ENCODE measurements at places on chromosomes 12 and 14. TPM values are rescaled to one million over a fixed set of nuclear protein-coding genes. Genes with fewer than 3 reads are reported as not detected.

LIN7A gene
- total RNA-seq, result 1.6 TPM

FIGNL2 gene
- total RNA-seq, result 1.0 TPM

DAO gene
- total RNA-seq, result not detected

RTL1 gene
- 9.4 TPM for total RNA-seq

PPP1R36 gene
- total RNA-seq, result 0.52 TPM

Data from skeletal muscle tissue (tissue), 5 donors.